ENCODE measurements at places on chromosomes 4 and X.

DNA sequence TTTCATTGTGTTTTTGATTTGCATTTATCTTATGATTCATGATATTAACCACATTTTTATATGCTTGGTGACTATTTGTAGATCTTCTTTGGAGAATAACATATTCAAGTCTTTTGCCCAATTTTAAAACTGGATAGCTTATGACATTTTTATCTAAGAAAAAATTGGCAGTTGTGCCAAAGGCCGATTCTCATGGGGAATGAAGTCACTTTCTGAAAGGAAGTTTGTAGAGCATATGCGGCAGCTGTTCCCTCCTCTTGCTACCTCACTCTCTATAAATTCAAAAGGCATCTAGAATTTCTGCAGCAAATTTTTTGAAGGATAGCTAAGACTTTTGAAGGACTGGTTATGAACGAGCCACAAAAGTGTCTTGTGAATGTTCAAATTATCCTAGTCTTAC lies 2353.5 kb downstream of the ARAP2 start:
- no peaks in the 10 kb centered on the region for H3K27me3 ChIP-seq
- H3K36me3 ChIP-seq, result no peaks in the 10 kb centered on the region
- no peak for DNase-seq
- no peak overlapping the region for H3K27ac ChIP-seq
- no peak overlapping the region for H3K4me3 ChIP-seq

- peak; percentile 2 for DNase-seq
- peak overlapping the region; percentile 30 for H3K27ac ChIP-seq
- H3K4me3 ChIP-seq, result peak overlapping the region; percentile 92
- no peaks in the 10 kb centered on the region for H3K36me3 ChIP-seq
- H3K27me3 ChIP-seq, result no peaks in the 10 kb centered on the region
Observed at GRCh38 chrX:84186603-84187532, 1.1 kb downstream of the RPS6KA6 start.

DNA sequence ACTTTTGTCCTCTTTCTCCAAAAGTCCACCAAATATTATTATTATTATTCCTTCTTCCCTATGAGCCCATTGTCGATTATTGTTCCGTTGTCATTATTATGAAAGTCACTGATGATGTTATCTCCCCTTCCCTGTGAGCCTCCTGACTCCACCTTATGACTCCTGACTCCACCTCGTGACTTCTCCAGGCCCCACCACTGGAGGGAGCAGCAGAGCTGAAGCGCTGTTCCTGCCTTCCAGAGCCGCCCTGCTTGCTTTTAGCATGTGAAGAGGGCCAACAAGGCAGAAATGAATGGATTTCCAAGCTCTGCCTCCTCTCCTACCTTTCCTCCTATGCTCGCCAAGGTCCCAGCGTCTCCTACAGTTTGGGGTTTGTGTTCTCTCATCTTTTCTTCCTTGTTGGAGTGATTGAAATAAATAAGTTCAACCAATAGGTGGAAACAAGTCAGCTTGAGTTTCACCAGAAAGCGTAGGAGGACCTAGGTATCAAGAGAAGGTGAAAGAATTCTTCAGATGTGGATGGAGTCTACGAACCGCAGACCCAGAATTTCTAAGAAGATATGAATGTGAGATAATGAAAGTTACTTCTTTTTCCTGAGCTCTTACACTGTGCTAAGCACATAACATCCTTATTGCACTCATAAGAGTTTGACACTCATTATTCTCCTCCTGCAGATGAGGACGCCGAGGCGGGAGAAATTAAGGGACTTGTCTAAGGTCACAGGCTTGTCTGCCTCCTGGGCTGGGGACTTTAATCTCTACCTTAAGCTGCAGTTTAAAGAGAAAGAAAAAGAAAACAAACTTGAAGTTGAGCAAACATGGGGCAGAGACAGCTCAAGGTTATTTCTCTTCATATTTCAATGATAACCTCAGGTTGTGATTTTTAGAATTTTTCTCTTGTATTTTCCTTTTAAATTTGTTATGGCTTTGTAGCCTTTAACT lies 26.1 kb downstream of the IGSF1 start:
- H3K36me3 ChIP-seq, result no peaks in the 10 kb centered on the region
- DNase-seq, result peak; percentile 55
- H3K27ac ChIP-seq, result no peak overlapping the region
- H3K4me3 ChIP-seq, result no peak overlapping the region
- H3K27me3 ChIP-seq, result no peaks in the 10 kb centered on the region
- no peaks in the 10 kb centered on the region for H3K4me1 ChIP-seq

DNA sequence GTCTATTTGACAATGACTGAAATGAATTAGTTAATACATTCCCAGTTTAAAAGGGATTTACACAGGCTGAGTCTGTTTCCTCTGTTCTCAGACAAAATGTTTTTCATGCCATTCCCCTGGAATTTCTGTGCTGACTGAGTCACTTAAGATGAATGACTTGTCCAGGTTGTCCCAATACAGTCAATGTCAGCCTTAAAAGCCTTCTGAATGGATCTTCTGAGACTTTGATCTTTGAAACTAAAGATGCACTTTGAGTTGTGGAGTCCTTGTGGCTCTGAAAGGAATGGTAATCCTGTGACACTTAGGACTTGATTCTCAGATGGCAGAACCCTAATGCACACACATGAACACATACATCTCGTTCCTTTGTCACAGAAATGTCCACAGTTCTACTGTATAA lies 622.2 kb upstream of the GRID2 start:
- H3K36me3 ChIP-seq, result no peaks in the 10 kb centered on the region
- H3K4me1 ChIP-seq, result no peaks in the 10 kb centered on the region
- H3K4me3 ChIP-seq, result no peak overlapping the region
- no peak for DNase-seq
- no peaks in the 10 kb centered on the region for H3K27me3 ChIP-seq

GRCh38 chr4:102580463-102580842 lies 79.3 kb downstream of the NFKB1 start:
- H3K36me3 ChIP-seq, result peaks cover 21% of the 10 kb centered on the region
- H3K4me1 ChIP-seq, result peaks cover 15% of the 10 kb centered on the region
- no peak overlapping the region for H3K4me3 ChIP-seq
- no peak overlapping the region for H3K27ac ChIP-seq
- DNase-seq, result no peak
